ENCODE measurements at places on chromosomes 4 and X. TPM values are rescaled to one million over a fixed set of nuclear protein-coding genes. Genes with fewer than 3 reads are reported as not detected.

Gene RAB33A
- 3.6 TPM for total RNA-seq

Gene SLC9A6
- 16.1 TPM for total RNA-seq

Gene CRMP1
- 24.5 TPM for total RNA-seq

Gene SPANXN3
- total RNA-seq: not detected

Gene NXF2
- total RNA-seq: not detected

Gene GPR119
- not detected for total RNA-seq

Gene TBX22
- total RNA-seq: not detected

Gene FREM3
- not detected for total RNA-seq

Gene PDE5A
- 10.9 TPM for total RNA-seq

Gene ANXA10
- total RNA-seq: not detected

Gene MND1
- 1.8 TPM for total RNA-seq

Gene SSX4
- not detected for total RNA-seq

Gene F11
- total RNA-seq: not detected

Gene SLC2A9
- total RNA-seq: 0.43 TPM

Gene TRAM1L1
- total RNA-seq: 5.9 TPM

Gene LONRF3
- not detected for total RNA-seq

Gene FAM9B
- total RNA-seq: not detected

Gene TRAPPC2
- total RNA-seq: 14.8 TPM

Gene VCX3A
- 0.63 TPM for total RNA-seq

Gene CFP
- total RNA-seq: 0.57 TPM

Gene FAM114A1
- total RNA-seq: 139 TPM

Gene SNCA
- total RNA-seq: 7.9 TPM

Gene RTL9
- 0.05 TPM for total RNA-seq

Gene MAP7D2
- total RNA-seq: 0.10 TPM

Gene SLC6A8
- total RNA-seq: 77.0 TPM

Gene TCEAL7
- total RNA-seq: 13.4 TPM

All from osteocyte (in vitro differentiated cells).